Activated CD4-positive, alpha-beta T cell treated with anti-CD3 and anti-CD28 coated beads for 1 hour (primary cell): ENCODE measurements at places on chromosomes 5 and 9.

GRCh38 chr5:173969167-173970049 is 19.6 kb upstream of the C5orf47 start:
- DNase-seq = no peak

DNA sequence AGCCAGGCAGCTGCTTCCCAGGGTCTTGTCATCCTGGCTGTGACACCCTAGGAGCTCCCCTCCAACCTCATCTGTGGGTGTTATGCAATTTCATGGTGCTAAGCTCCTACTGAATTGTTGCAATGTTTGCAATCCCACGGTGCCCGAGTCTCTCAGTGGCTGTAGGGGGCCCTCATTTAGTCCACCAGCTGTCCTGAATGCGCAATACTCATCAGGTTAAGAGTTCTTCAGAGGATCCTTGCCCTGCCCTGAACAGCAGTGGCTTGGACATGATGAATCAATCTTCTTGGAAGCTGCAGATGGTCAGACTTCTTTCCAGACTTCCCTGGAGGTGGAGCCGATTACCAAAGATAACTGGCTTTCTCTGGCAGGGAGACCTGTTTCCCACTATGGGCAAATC is 584.1 kb downstream of the CCDC171 start:
- no peak for DNase-seq

GRCh38 chr5:155091063-155091648 is 77.6 kb downstream of the KIF4B start:
- no peak for DNase-seq

- DNase-seq = no peak
Measured at GRCh38 chr9:77541055-77541454, 107.1 kb downstream of the GNA14 start.

GRCh38 chr9:25427898-25428297 is 250.3 kb downstream of the TUSC1 start:
- no peak for DNase-seq

GRCh38 chr9:112013266-112013665 is 116.7 kb downstream of the UGCG start:
- no peak for DNase-seq

DNA sequence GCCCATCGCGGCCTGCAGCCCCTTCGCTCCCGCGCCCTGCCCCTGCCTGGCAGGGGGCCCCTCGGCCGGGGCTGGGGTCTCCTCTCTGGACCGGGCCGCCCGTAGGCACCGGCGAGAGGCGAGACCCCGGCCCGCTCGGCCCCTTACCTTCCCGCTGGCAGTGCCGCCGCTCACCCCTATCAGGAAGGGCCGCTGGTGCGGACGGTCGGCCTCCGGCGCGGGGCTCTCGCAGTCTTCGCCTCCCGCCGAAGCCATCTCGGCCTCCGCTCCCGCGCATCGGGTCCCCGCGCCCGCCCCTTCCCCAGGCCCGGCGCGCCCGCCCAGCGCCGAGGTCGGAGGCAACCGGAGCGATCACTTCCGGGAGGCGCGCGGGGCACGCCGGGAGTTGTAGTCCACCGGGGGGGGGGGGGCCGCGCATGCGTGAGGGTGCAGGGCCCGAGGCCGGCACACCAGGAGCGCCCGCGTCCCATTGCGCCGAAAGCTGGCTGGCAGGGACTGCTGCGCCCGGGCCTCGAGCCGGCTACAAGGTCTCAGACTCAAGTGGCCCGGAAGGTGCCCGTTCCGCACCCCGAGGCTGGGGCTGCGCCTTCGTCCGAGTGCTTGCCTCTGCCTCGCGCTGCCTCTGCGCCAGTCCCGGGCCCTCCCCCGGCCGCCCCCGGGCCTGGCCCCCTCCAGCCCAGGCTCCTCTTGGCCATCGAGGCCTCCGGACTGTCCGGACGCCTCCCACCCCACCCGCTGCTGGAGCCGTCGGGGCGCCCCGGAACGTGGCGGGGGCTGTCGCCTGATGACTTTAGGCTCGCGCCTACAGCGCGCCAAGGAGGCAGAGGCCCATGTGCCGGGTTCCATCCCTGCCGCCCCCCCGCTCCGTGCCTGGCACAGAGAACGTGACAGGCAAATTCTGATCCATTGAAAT is at the start of gene UCK1:
Gene UCK1, minus strand, starts transcription at position 344 of the 913 bp plus-strand sequence. Its CDS starts 89 bp downstream, at position 255.
- DNase-seq = peak; percentile 65

DNA sequence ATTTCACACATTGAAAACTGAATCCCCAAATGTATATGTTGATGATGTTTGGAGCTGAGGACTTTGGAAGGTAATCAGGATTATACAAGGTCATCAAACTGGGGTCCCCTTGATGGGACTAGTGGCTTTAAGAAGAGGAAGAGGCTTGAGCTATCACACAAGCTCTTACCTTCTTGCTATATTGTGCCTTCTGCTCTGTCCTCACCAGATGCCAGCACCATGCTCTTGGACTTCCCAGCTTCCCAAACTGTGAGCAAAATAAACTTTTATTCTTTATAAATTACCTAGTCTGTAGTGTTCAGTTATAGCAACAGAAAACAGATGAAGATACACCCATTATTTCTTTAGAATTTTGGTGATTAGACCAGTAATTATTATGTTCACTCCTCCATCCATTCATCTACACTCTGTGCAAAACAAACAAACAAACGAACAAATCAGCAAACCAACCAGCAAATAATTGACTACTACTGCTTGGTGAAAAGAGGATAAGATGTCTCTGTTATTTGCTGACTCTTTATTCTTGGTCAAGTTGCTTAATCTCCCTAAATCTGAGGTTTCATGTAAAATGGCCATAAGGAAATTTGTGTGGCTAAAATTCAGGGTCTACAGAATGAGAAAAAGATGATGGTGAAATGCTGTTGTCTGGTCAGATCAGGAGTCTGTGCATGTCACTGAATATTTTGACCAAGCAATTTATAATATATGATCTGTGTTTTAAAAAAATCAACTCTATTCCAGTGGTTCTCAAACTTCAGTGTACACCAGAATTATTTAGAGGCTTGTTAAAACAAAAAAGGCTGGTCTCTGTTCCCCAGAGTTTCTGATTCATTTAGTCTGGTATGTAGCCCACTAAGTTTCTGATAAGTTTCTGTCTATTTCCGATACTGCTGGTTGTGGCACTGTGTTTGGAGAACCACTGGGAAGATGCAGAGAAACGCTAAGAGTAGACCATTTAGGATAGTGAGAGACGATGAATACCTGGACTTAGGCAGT is 854.1 kb downstream of the MAT2B start:
- DNase-seq = no peak

DNA sequence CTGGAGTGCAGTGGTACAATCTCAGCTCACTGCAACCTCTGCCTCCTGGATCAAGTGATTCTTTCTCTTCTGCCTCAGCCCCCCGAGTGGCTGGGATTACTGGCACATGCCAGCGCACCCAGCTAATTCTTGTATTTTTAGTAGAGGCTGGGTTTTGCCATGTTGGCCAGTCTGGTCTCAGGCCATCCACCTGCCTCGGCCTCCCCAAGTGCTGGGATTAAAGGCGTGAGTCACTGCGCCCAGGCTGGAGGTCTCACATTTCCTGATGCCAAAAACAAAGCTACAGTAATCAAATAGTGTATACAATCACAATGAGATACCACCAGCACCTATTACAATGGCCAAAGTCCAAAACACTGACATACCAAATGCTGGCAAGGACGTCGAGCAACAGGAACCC is 51.1 kb downstream of the TTLL11 start:
- no peak for DNase-seq

- no peak for DNase-seq
Measured at GRCh38 chr9:134864821-134865190, 15.8 kb upstream of the FCN2 start.

- DNase-seq = no peak
Measured at GRCh38 chr5:14915291-14915952, 43.8 kb upstream of the ANKH start.

GRCh38 chr5:77077829-77078176 is 9.3 kb downstream of the ZBED3 start:
- no peak for DNase-seq

- DNase-seq = no peak
Measured at GRCh38 chr5:130529511-130530485, 625.5 kb downstream of the CHSY3 start.

DNA sequence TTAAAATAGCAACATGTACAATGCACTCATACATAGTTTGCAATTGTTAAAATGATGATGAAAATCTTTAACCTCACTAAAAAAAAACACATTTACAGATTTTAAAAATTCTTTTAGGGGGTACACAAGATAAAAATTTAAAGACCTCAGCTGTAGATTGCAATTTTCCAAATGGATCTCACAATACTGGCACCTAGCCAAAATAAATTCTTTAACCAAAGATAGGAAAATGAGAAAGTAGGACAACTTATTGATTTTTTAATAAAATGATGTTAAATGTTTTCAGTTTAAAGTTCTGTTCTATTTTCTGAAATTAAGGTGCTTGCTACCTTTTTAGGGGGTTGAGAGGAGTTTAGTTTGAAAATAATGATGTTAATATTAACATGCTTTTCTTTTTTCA is 90.0 kb downstream of the PCSK1 start:
- DNase-seq = no peak

- no peak for DNase-seq
Measured at GRCh38 chr5:171418982-171419687, at the start of gene FGF18. Gene FGF18, plus strand, starts transcription at chr5:171419647. Its CDS starts 553 bp downstream, at chr5:171420200.

GRCh38 chr9:131873335-131873734 is 133.5 kb upstream of the RAPGEF1 start:
- DNase-seq = no peak

GRCh38 chr9:85744480-85744879 is 2.7 kb upstream of the AGTPBP1 start:
- no peak for DNase-seq

GRCh38 chr9:124721109-124721906 is 49.8 kb downstream of the NR6A1 start:
- DNase-seq = no peak

GRCh38 chr9:26460624-26461023 is 432.0 kb downstream of the CAAP1 start:
- no peak for DNase-seq

DNA sequence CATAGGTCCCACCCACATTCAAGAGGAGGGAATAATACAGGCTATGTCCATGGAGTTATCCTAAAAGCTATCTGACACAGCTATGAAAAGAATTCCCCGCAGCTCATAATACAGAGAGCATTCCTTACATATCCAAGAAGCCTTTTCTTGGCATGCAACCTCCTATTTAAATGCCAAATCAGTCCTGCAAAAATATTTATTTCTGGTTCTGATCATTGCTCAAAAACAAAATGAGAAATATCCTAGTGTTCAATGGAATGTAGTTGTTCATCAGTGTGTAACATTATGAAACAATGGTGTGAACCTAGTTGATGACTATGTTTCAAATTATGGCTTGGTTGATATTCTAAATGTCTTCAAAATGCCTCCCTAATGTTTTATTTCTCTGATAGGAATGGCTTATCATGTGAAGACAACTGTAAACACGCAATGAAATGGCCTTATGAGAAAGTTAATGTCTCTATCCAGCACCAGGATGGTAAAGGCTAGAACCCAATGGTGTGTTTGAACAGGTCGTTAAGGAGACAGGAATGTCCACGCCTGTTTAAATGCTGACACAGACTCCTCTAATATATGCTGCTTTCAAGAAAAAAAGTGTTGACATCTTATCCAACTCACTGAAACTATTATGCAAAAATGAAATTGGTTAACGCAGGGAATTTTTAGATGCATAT is 126.7 kb upstream of the CDH6 start:
- no peak for DNase-seq

DNA sequence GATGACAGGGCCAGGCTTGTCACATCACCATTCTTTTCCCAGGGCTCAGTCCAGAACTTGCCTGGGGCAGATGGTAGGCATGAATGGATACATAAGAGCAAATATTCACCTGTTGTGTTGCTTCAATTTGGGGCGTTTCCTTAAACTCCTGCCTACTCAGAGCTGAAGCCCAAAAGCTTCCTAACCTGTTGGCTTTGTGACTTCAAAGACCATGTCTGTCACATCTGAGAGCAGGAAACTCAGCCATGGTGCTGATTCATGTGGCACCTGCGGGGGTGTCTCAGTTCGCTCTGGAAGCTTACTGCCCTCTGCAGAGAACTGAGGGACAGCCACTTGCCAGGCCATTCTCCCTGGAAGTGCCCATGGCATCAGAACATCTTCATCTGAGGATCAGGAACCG is 246.6 kb downstream of the HSPA4 start:
- DNase-seq = no peak

GRCh38 chr5:76372323-76373054 is 30.6 kb upstream of the IQGAP2 start:
- no peak for DNase-seq

GRCh38 chr5:61289241-61289640 is 42.8 kb upstream of the ZSWIM6 start:
- DNase-seq = no peak

DNA sequence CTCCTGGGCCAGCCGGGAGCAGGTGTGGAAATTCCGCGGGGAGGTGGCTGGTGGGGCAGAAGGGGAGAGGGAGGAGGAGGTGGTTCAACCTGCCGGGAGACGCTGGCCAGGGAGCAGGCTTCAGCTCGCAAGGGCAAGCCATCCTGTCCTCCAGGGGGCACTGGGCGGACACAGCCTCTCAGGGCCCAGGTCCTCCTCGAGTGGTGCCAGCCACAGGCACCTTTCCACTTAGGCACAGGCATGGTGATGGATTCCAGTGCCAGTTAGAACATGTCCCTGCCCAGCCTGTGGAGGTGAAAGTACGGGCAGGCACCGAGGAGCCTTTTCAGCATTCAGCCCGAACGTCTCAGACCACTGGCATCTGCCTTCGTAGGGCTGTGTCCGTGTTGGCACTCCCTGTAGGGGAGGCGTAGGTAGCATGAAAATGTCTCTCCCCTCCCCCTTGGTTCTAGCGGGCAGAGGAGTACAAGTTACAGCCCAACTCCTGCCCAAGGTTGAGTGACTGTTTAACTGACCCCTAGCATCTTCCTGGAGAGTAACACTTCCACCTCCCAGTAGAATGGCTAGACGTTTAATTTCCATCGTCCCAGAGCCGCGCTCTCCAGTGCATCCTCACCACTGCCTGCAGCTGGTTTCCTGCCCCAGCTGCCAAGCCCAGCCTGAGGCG is 48.9 kb downstream of the DAB2IP start:
- no peak for DNase-seq

DNA sequence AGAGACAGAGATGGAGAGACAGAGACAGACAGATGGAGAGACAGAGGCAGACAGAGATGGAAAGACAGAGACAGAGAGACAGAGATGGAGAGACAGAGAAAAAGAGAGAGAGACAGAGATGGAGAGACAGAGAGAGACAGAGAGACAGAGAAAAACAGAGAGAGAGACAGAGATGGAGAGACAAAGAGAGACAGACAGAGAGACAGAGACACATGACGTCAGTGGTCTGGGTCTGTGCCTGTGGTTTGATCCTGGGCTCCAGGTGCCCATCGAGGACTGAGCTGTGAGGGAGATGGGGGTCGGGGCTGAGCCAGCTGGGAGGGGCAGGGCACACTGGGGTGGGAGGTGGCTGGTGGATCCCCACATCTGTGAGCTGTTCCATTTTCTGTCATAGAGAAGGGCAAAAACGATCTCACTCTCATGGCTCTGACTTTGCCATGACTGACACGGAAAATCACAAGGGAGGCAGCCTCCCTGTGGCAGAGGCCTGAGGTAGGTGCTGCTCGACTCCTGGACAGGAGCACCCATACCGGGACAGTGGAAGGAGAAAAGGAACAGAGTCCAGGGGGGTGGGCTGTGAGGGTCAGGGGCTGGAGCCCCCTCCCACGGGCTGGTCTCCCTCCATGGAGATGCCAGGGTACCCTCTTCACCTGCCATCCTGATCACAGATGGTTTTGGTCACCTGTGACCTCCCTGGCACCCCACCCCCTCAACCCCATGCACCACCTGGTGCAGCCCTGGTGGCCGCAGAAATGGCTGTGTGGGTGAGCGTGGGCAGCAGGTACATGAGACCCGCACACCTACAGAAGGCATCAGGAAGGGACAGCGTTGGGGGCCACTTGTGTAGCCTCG is 28.8 kb downstream of the GLT6D1 start:
- no peak for DNase-seq

- DNase-seq = no peak
Measured at GRCh38 chr5:5164163-5164562, 24.0 kb downstream of the ADAMTS16 start.

- DNase-seq = no peak
Measured at GRCh38 chr5:122458278-122458872, 146.3 kb downstream of the SNCAIP start.
